ENCODE measurements at places on chromosomes 6 and 20. TPM values are rescaled to one million over a fixed set of nuclear protein-coding genes. Genes with fewer than 3 reads are reported as not detected.

- no peaks in the 10 kb centered on the region for H3K4me1 ChIP-seq
- H3K4me3 ChIP-seq, result no peak overlapping the region
- no peaks in the 10 kb centered on the region for H3K27me3 ChIP-seq
- no peak overlapping the region for H3K27ac ChIP-seq
- DNase-seq, result no peak
These were observed 3.4 kb upstream of the PTK6 start for GRCh38 chr20:63540417-63541186.

GRCh38 chr6:110337486-110337885, 20.7 kb downstream of the METTL24 start:
- H3K4me3 ChIP-seq, result no peak overlapping the region
- no peak overlapping the region for H3K27ac ChIP-seq
- no peaks in the 10 kb centered on the region for H3K36me3 ChIP-seq
- no peak for DNase-seq
- peaks cover 7% of the 10 kb centered on the region for H3K4me1 ChIP-seq
- H3K27me3 ChIP-seq, result no peaks in the 10 kb centered on the region

- no peak overlapping the region for H3K4me3 ChIP-seq
- no peak overlapping the region for H3K27ac ChIP-seq
- H3K27me3 ChIP-seq, result no peaks in the 10 kb centered on the region
These were observed 158.7 kb downstream of the UBE3D start for GRCh38 chr6:82906951-82907350.

DNA sequence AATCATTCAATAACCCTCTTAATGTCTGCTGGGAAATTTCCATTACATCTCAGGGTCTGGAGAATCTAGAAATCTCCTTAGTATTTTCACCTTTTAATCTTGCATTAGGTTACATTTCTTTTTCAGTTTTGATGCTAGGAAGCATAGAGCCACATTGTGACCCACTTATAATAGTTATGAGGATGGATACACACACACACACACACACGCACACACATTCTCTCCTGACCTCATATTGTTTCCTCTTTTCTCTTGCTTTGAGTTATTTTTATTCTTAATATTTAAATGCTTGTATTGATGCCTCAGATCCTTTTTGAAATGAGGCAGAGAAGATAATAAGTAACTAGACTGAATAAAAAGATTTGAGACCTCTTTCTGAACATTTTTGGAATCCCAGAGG, 128.4 kb downstream of the KLHL32 start:
- H3K4me1 ChIP-seq, result peaks cover 8% of the 10 kb centered on the region
- H3K36me3 ChIP-seq, result no peaks in the 10 kb centered on the region
- DNase-seq, result no peak
- H3K4me3 ChIP-seq, result no peak overlapping the region
- no peak overlapping the region for H3K27ac ChIP-seq

- H3K4me3 ChIP-seq, result no peak overlapping the region
- no peaks in the 10 kb centered on the region for H3K4me1 ChIP-seq
- H3K27ac ChIP-seq, result no peak overlapping the region
- H3K36me3 ChIP-seq, result no peaks in the 10 kb centered on the region
- peaks cover 2% of the 10 kb centered on the region for H3K27me3 ChIP-seq
- DNase-seq, result no peak
These were observed 259.6 kb downstream of the BCKDHB start for GRCh38 chr6:80366051-80366450.

Gene MYBL2
- total RNA-seq, result 81.1 TPM

Gene CLPSL2
- not detected for total RNA-seq

Measured in activated naive CD8-positive, alpha-beta T cell treated with anti-CD3 and anti-CD28 coated beads, Interleukin-2, amount 10 ng/mL, durations not matched to agents 7 days and 5 days (primary cell).